ENCODE measurements at places on chromosomes 5 and 9. TPM values are rescaled to one million over a fixed set of nuclear protein-coding genes. Genes with fewer than 3 reads are reported as not detected.

The LEAP2 gene
- 2.9 TPM for total RNA-seq

The GFI1B gene
- total RNA-seq: 0.71 TPM

The SLC28A3 gene
- not detected for total RNA-seq

The FAM221B gene
- total RNA-seq: not detected

The SLIT3 gene
- 0.86 TPM for total RNA-seq

The GMCL2 gene
- total RNA-seq: 0.13 TPM

The PLCXD3 gene
- total RNA-seq: 0.10 TPM

The GALNT12 gene
- 17.5 TPM for total RNA-seq

The GRPEL2 gene
- 48.9 TPM for total RNA-seq

The PCDHGA1 gene
- total RNA-seq: 0.84 TPM

The PCDHGA9 gene
- total RNA-seq: 1.1 TPM

The PCDHGB3 gene
- 1.3 TPM for total RNA-seq

The PCDHGA6 gene
- 1.3 TPM for total RNA-seq

The WDR38 gene
- not detected for total RNA-seq

The NUTM2F gene
- total RNA-seq: not detected

The FOXD4L4 gene
- total RNA-seq: not detected

The PCDHGB5 gene
- total RNA-seq: 1.9 TPM

The SEMA6A gene
- total RNA-seq: 277 TPM

The CCDC192 gene
- total RNA-seq: 0.63 TPM

The FOXD1 gene
- total RNA-seq: 0.73 TPM

The ABO gene
- not detected for total RNA-seq

The CAPSL gene
- not detected for total RNA-seq

The SGCD gene
- total RNA-seq: 0.04 TPM

The GZMA gene
- total RNA-seq: not detected

The CFAP157 gene
- not detected for total RNA-seq

The FGF10 gene
- total RNA-seq: 0.54 TPM

The ADAMTSL2 gene
- total RNA-seq: 0.69 TPM

The OR13D1 gene
- total RNA-seq: not detected

The C5 gene
- total RNA-seq: 0.15 TPM

The SPRY4 gene
- 113 TPM for total RNA-seq

The HARS1 gene
- 55.6 TPM for total RNA-seq

The ROPN1L gene
- total RNA-seq: 0.73 TPM

The PPP1R2B gene
- total RNA-seq: not detected

All from H1 (cell line).